Keratinocyte (primary cell): ENCODE measurements at places on chromosomes 5 and 9. TPM values are rescaled to one million over a fixed set of nuclear protein-coding genes. Genes with fewer than 3 reads are reported as not detected.
A peak's percentile ranks its signal among the peaks of the same experiment; 100 is the strongest.

DNA sequence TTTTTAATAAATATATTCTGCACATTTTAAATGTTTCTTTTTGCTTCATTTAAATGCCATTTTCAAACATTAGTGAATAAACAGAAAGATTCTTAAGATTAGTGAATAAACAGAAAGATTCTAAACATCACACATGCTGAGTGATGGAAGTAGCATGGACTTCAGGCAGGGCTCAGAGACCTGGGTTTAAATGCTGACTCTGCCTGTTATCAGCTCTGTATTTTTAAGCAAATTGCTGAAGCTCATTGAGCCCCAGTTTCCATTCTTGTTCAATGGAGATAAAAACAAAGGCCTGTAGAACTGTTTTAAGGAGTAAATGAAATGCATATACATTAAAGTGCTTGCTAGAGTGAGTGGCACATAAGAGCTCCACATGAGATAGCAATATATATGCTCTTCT is 8.1 kb upstream of the LVRN start:
- H3K27me3 ChIP-seq: peaks cover 4% of the 10 kb centered on the region
- no peak overlapping the region for H3K4me3 ChIP-seq
- no peaks in the 10 kb centered on the region for H3K36me3 ChIP-seq
- no peak overlapping the region for H3K27ac ChIP-seq
- DNase-seq: no peak
- H3K4me1 ChIP-seq: no peaks in the 10 kb centered on the region

DNA sequence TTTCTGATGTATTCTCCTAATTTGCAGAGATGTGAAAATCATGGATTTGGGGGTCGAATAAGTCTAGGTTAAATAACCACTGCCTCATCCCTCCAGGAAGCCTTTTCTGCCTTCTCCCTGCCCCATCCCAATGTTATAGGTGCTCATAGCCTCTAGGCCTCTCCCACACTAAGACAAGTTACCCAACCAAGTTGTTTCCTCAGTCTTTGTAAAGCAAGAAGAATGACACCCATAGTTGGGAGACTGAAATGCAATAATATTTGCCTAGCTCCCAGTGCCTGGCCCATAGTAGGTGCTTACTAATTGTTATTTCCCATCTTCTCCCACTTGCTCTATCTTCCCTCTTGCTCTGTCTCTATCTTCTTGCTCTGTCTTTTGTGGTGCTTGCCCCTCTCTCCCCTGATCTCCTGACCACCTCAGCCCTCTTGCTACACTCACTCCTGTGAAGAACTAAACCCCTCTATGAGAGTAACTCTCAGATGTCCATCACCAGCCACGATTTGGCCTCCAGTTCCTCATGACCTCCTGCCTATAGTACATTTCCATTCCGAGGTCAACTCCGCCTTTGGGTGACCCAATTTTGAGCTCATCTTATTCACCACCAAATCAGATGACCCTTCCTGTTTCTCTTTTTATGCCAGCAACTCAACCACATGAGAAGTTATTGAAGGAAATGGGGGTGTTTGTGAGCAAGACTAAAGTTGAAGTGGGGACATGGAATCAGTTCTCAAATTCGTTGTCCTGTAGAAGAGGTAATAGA is 7.0 kb downstream of the AFAP1L1 start:
- H3K4me3 ChIP-seq: no peak overlapping the region
- no peaks in the 10 kb centered on the region for H3K27me3 ChIP-seq
- no peaks in the 10 kb centered on the region for H3K36me3 ChIP-seq
- H3K27ac ChIP-seq: no peak overlapping the region

Gene ZNF483
- polyA plus RNA-seq: 0.46 to 0.90 TPM (median 0.60 TPM) in 3 replicates

- no peak overlapping the region for H3K4me3 ChIP-seq
- H3K27me3 ChIP-seq: no peaks in the 10 kb centered on the region
- H3K36me3 ChIP-seq: no peaks in the 10 kb centered on the region
- no peak overlapping the region for H3K27ac ChIP-seq
Observed at GRCh38 chr9:20331095-20331685, 291.1 kb downstream of the MLLT3 start.

Gene GPR150
- polyA plus RNA-seq: 0.07 to 0.08 TPM (median 0.07 TPM) in 3 replicates

Gene KIF4B
- not detected in 3 replicates for polyA plus RNA-seq

Gene HAVCR1
- not detected in 3 replicates for polyA plus RNA-seq

DNA sequence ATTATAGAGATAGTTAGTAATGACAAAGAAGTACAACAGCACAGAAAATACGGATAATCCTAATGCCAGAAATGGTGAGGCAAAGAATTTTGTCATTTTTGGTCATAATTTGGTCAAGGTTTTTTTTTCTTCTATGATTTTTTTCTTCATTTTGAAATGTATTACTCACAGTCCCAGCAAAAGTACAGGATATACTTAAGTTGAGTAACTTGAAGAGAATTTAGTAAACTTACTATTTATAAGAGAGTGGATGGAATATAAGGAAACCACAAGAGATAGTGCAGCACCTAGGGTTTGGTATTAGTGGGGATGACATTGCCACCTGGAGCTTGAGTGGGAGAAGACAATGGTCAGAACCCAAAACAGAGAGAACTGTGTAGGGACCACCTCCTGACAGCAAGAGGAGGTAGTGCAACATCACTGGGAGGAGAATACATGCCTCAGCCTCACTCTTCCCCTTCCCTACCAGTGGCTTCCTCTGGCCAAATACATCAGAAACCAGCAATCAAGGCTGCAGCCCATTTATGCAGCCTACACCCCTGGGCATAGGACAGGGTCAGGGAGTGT is 434.5 kb upstream of the TRPC7 start:
- no peaks in the 10 kb centered on the region for H3K27me3 ChIP-seq
- DNase-seq: no peak
- H3K36me3 ChIP-seq: no peaks in the 10 kb centered on the region
- no peak overlapping the region for H3K27ac ChIP-seq
- no peak overlapping the region for H3K4me3 ChIP-seq

Gene TXNDC15
- polyA plus RNA-seq: 24.7 to 35.8 TPM (median 31.4 TPM) in 3 replicates

Gene PLCXD3
- not detected in 3 replicates for polyA plus RNA-seq

Gene NFIB
- polyA plus RNA-seq: 3.6 to 23.1 TPM (median 8.9 TPM) in 3 replicates

DNA sequence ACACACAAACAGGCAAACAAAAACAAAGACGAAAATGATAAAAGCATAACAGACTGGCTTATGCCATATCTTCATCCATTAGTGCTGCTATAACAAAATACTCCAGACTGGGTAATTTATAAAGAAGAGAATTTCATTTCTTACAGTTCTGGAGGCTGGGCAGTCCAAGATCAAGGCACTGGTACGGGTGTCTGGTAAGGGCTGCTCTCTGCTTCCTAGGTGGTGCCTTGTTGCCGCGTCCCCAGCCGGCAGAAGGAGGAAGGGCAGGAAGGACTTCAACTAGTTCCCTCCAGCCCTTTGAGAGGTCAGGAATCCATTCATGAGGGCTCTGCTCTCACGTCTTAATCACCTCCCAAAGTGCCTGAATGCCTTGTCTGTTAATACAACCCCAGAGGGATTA is 122.6 kb downstream of the BOD1 start:
- H3K36me3 ChIP-seq: no peaks in the 10 kb centered on the region
- no peak overlapping the region for H3K27ac ChIP-seq
- no peak overlapping the region for H3K4me3 ChIP-seq
- H3K27me3 ChIP-seq: peaks cover 4% of the 10 kb centered on the region

DNA sequence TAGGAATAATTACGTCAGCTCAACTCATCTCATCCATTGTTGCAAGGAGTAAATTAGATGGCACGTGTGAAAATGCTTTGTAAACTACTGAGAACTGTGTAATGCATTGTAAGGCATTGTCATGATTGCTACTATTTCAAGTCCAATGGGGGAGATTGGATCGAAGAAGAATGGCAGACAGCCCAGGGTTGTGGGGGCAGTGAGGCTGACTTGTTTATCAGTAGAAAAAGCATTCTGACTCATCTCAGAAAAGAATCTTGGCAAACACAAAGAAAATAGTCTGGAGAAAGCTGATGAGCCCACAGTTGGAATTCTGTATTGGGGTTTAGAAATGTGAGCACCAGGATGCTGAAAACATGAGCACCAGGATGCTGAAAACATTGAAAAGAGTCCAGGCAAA is 28.0 kb upstream of the DAP start:
- DNase-seq: no peak
- H3K27ac ChIP-seq: no peak overlapping the region
- H3K4me1 ChIP-seq: no peaks in the 10 kb centered on the region
- H3K27me3 ChIP-seq: no peaks in the 10 kb centered on the region
- H3K36me3 ChIP-seq: no peaks in the 10 kb centered on the region

GRCh38 chr5:15500325-15501001 is 483 bp downstream of the FBXL7 start:
- H3K27ac ChIP-seq: no peak overlapping the region
- peaks cover 22% of the 10 kb centered on the region for H3K27me3 ChIP-seq
- no peak overlapping the region for H3K4me3 ChIP-seq
- no peaks in the 10 kb centered on the region for H3K36me3 ChIP-seq
- no peaks in the 10 kb centered on the region for H3K4me1 ChIP-seq

Gene C5orf34
- 2.6 to 5.8 TPM (median 2.7 TPM) in 3 replicates for polyA plus RNA-seq

DNA sequence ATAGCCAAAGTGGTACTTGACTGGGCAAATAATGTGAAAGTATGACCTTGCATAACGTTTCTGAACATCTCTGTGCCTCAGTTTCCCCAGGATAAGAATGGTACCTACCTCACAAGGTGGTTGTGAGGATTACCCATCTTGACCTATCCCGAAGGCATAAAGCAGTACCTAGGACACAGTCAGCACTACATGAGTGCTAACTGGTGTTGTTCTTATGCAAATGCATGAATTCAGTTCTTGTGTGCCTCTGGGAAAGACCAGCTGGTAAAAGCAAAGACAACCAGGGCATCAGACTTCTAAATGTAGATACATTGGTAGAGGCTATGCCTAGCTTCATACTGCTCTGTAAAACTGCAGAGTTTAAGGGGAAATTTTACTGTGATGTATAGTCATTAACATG is 21.8 kb upstream of the TMEM252 start:
- no peak overlapping the region for H3K4me3 ChIP-seq
- no peak overlapping the region for H3K27ac ChIP-seq
- H3K36me3 ChIP-seq: no peaks in the 10 kb centered on the region
- no peaks in the 10 kb centered on the region for H3K4me1 ChIP-seq
- no peak for DNase-seq

- peak overlapping the region; percentile 59 for H3K27ac ChIP-seq
- H3K36me3 ChIP-seq: peaks cover 17% of the 10 kb centered on the region
- H3K4me1 ChIP-seq: peaks cover 43% of the 10 kb centered on the region
- DNase-seq: no peak
- no peak overlapping the region for H3K4me3 ChIP-seq
- H3K27me3 ChIP-seq: no peaks in the 10 kb centered on the region
Observed at GRCh38 chr9:21811914-21812313, 9.5 kb downstream of the MTAP start.

Gene NPR2
- 3.5 to 5.0 TPM (median 3.9 TPM) in 3 replicates for polyA plus RNA-seq

Gene PAEP
- polyA plus RNA-seq: not detected in 3 replicates

DNA sequence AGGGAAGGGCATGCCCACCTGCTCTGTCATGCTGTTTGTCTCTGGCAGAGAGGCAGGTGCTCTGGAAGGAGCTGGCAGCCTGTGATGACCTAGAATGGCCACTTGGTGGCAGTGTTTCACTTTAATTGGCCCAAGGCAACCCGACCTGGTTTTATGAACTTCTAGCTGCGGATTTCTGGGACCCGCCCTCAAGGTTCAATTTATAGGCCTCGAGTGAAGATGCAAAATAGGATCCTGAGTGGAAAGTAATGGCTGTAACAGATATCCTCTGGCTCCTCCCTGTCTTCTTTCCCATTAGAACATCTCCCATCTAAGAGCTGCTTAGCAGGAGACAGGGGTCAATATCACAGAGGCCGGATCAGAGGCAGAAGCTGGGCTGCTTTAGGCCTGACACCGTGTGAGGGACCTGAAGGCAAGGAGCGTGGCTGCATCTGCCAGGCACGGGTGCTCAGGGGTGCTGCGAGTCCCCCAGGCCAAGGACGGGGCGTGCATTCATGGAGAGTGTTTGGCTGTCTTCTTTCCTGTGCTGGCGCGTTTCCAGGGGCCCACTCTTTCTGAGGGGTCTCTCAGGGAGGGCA is 56.7 kb upstream of the SLC28A3 start:
- DNase-seq: peak; percentile 36
- no peaks in the 10 kb centered on the region for H3K36me3 ChIP-seq
- H3K27me3 ChIP-seq: no peaks in the 10 kb centered on the region
- no peak overlapping the region for H3K27ac ChIP-seq

Gene LRRC26
- not detected in 3 replicates for polyA plus RNA-seq

DNA sequence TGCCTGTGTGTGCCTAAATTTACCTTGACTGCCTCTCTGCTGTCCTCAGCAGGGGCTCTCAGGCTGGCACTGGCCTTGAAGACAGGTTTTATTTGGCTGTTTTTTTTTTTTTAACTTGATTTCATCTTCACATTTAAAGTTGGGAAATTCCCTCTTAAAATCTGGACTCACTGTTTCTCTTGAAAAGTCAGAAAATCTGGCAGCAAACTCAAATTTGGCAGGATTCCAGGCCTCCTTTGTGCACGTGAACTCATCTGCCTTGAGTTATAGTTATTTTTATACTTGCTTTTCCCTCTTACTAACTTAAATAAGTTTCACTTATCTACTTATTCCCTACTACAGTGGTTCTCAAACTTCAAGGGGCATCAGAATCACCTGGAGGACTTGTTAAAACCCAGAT is 118.4 kb upstream of the MAP3K1 start:
- H3K4me1 ChIP-seq: no peaks in the 10 kb centered on the region
- H3K36me3 ChIP-seq: no peaks in the 10 kb centered on the region
- H3K27me3 ChIP-seq: no peaks in the 10 kb centered on the region
- no peak for DNase-seq
- no peak overlapping the region for H3K27ac ChIP-seq

Gene C1QTNF3
- polyA plus RNA-seq: 0.17 to 1.1 TPM (median 1.0 TPM) in 3 replicates

- DNase-seq: no peak
- peaks cover 4% of the 10 kb centered on the region for H3K27me3 ChIP-seq
- no peaks in the 10 kb centered on the region for H3K36me3 ChIP-seq
- H3K27ac ChIP-seq: no peak overlapping the region
Observed at GRCh38 chr9:73081979-73082657, 69.5 kb upstream of the ANXA1 start.

Gene DRD1
- 0.01 TPM in 1 of 3 replicates, not detected in the others for polyA plus RNA-seq

Gene KCNIP1
- polyA plus RNA-seq: not detected in 3 replicates

- no peaks in the 10 kb centered on the region for H3K4me1 ChIP-seq
- no peak overlapping the region for H3K27ac ChIP-seq
Observed at GRCh38 chr5:558326-558725, 34.1 kb upstream of the SLC9A3 start.

- DNase-seq: no peak
- peaks cover 30% of the 10 kb centered on the region for H3K4me1 ChIP-seq
- peak overlapping the region; percentile 80 for H3K4me3 ChIP-seq
Observed at GRCh38 chr5:135399794-135400542, 937 bp upstream of the MACROH2A1 start.

Gene TCF7
- 0.23 to 0.84 TPM (median 0.83 TPM) in 3 replicates for polyA plus RNA-seq
